ENCODE measurements at places on chromosomes 3 and 15. TPM values are rescaled to one million over a fixed set of nuclear protein-coding genes. Genes with fewer than 3 reads are reported as not detected.

DNA sequence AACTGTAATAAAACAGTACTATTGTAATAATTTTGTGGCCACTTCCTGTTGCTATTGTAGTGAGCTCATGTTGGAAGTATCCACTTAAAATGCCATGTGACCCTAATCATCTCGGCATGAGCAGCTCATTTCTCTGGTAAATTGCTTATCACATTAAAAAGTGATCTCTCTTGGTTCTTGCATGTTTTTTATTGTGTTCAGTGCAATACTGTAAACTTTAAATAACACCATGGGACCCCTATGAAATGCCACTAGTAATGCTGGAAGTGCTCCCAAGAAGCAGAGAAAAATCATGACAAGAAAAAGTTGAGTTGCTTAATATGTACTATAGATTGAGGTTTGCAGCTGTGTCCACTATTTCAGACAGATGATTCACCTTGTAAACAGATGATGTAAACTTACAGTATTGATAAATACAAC is 45.6 kb downstream of the NMD3 start:
- no peak for DNase-seq

Gene NAA80
- 17.3 TPM for total RNA-seq

DNA sequence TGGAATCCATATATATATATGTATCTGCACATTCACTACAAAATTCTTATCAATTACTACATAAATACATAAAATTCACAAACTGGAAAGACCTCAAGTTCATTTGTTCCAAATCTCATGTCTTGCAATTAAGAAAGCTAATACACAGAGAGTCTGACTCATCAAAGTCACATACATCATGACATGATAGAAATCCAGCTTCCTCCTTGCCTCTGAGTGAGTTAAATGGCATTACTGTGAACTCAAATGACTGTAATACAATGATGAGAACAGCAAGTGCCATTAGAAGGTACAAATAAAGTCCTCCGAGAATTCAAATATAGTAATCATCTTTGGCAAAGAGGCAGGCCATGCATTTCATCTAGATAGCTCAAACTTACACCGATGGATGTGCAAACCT is 55.1 kb upstream of the AGTR1 start:
- no peak for DNase-seq

GRCh38 chr3:148856384-148856783 is 8.7 kb upstream of the CPA3 start:
- DNase-seq: no peak

DNA sequence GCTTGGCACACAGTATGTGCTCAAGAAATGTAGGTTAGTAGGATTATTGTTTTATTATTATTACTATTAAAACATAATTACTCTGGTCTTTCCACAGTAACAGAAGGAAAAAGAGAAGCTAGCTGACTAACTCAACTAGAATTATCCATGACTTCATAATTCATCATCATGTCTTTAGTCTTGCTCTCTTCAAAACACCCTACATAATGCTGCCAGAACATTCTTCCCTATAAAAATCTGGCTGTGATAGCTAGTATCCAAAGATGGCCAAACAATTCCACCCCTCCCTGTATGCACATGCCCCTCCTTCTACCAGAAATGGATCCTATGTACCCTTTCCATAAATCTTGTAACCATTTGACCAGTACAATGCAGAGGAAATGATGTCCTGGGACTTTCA is 48.8 kb upstream of the SRGAP3 start:
- DNase-seq: no peak

DNA sequence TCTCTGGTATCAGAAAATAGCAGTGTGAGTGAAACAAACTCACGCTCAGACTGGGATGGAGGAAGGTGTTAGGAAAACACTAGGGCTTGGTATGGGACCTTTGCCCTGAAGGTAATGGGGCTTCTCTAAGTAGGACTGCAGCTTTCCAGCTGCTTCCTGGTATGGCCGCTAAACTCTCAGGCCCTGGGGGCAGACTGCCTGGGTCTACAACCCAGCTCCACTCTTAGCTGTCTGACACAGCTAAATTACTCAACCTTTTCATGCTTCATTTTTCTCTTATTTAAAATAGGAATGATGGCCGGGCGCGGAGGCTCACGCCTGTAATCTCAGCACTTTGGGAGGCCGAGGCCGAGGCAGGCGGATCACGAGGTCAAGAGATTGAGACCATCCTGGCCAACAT is 5.2 kb upstream of the YEATS2 start:
- no peak for DNase-seq

GRCh38 chr3:114212646-114213045 is 24.7 kb downstream of the ZNF80 start:
- DNase-seq: no peak

DNA sequence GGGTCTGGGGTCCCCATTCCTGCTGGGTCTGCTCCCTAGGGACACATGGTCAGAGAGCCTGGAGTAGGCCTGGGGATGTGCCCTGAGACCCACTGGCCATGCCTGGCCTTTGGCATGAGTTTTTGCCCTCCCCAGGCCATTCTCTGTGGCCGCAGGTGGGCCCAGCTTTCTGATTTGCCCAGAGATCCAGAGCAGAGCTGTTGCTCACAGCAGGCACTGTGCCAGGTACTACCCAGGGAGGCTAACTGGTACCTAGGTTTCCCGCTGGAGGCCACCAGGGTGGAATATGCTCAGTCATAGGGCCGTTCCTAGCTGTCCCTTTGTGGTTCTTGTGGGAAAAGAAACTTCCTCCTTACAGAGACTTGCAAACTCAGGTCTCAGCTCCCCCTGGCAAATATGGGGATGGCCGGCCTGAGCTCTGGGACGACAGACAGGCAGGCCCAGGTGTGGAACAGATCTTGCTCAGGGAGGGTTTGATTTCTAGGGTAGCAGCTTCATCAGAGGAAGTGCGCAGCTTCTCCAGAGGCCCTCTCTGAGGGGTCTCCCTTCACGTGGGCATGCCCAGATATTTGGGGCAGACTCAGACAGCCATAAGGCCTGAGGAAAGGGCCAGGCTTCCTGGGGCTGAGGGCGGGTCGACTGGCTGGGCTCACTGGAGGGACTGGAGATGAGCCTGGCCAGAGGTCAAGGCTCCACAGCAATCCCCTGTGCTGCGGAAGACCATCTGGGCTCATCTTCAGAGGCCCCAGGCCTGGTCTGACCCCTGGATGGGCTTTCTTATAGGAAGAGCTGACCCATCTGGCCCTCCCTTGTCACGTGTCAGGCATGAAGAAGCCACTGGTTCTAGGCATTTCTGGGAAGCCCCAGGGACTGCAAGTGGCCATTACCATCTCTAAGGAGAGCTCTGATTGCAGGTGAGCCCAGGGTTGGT is 28.0 kb downstream of the ACAA1 start:
- DNase-seq: no peak

DNA sequence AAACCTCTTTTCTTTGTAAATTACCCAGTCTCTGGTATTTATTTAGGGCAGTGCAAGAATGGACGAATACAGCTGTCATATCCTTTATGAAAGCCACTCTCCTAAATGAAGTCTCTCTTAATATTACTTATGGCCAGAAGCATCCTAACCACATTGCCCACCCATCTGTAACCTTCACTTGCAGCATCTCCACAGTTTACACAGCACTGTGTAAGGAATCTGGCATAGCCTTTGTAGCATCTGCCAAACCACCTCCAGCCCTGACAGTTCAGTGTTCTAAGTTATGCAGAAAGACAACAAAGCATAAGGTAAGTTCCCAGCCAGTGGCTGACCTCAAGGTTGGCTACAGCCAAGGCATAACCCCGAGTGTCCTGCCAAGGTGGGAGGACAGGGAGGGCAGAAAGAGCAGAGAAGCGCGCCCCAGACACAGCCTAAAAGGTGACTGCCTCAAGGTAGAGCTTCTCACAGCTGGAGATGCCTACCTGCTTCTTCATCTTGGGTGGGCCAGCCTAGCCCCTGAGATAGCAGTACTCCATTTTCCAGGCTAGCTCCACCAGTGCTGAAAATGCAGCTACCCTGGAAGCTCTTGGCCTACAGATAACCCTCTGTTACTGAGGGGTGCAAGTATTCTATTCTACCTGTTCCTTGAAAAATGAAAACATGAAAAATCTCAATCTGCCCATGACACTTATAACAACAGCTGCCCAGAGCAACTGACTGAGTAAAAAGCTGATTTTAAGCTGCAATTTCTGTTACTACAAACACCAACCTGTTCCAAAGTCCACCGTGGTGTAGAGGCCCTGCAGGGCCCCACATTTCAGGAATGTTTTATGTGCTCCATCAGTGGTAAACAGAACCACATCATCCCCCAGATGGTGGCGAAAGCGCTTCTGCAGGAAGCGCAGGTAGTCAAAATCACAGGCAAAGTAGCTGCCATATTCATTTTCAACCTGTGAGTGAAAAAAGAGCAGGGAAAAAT is 39.3 kb downstream of the GLB1 start:
- DNase-seq: no peak

- DNase-seq: no peak
Observed at GRCh38 chr3:115361806-115362205, 214.7 kb upstream of the ZBTB20 start.

- no peak for DNase-seq
Observed at GRCh38 chr3:24305795-24306467, 188.7 kb downstream of the THRB start.

DNA sequence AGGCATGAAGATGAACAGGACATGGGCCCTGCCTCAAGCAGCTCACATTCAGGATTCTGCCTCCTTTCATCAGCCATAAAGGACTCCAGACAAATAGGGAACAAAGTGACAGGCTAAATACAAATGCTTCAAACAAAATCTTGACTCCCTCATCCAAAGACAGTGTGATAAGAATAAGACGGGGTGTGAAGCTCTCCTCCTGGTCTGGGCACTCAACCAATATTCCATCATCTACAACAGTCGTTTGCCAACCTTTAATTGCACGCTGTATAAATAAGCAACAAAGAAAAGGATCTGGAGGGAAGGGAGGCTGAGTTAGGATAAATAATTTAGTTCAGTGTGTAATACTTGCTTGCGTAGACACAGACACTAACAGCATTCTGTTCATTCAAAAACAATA is 5.4 kb downstream of the CCDC54 start:
- no peak for DNase-seq

Gene ADAMTSL3
- not detected for total RNA-seq

GRCh38 chr3:16468002-16468335 is 45.5 kb downstream of the RFTN1 start:
- DNase-seq: no peak

Gene ULK3
- total RNA-seq: 60.1 TPM

All from CD8-positive, alpha-beta memory T cell (primary cell).